Activated naive CD4-positive, alpha-beta T cell treated with anti-CD3 and anti-CD28 coated beads, Interleukin-2, amount 10 ng/mL, durations not matched to agents 5 hours and 36 hours (primary cell): ENCODE measurements at places on chromosomes 13 and 19. TPM values are rescaled to one million over a fixed set of nuclear protein-coding genes. Genes with fewer than 3 reads are reported as not detected.

Gene ZNF253
- 22.2 TPM for total RNA-seq

Gene GIPC3
- total RNA-seq, result 3.0 TPM

Gene CLDND2
- 1.9 TPM for total RNA-seq

Gene ADAMTSL5
- total RNA-seq, result 8.1 TPM

Gene GFY
- not detected for total RNA-seq

Gene HSH2D
- total RNA-seq, result 38.1 TPM

Gene SGTA
- total RNA-seq, result 37.6 TPM

Gene ZNF426
- 15.5 TPM for total RNA-seq

Gene NCLN
- total RNA-seq, result 55.2 TPM

Gene SIGLEC14
- total RNA-seq, result not detected

Gene KEAP1
- 81.0 TPM for total RNA-seq

Gene CYP4F12
- not detected for total RNA-seq

Gene SIAH3
- total RNA-seq, result 0.17 TPM

Gene CBLC
- total RNA-seq, result not detected

Gene ZNF723
- total RNA-seq, result not detected

Gene KCNJ14
- 0.75 TPM for total RNA-seq

Gene PRDX2
- 256 TPM for total RNA-seq

Gene KLK2
- not detected for total RNA-seq

Gene PEAK3
- total RNA-seq, result 0.43 TPM

Gene IGFL3
- not detected for total RNA-seq

Gene GAPDHS
- total RNA-seq, result not detected

Gene TEX26
- not detected for total RNA-seq

Gene LYL1
- 9.1 TPM for total RNA-seq

Gene SIGLEC12
- not detected for total RNA-seq

Gene PTGER1
- total RNA-seq, result 0.78 TPM

Gene BEST2
- total RNA-seq, result not detected

Gene PPM1N
- 1.4 TPM for total RNA-seq

Gene RYR1
- total RNA-seq, result 1.2 TPM

Gene RAB20
- 9.1 TPM for total RNA-seq

Gene C13orf42
- total RNA-seq, result not detected

Gene CAMSAP3
- 0.86 TPM for total RNA-seq

Gene ZNF880
- total RNA-seq, result 19.3 TPM

Gene PTH2
- total RNA-seq, result 1.4 TPM

Gene DCLK1
- total RNA-seq, result not detected

Gene WASF3
- not detected for total RNA-seq
